Fibroblast of the aortic adventitia (primary cell): ENCODE measurements at places on chromosomes 2 and 18.
A peak's percentile ranks its signal among the peaks of the same experiment; 100 is the strongest.

- no peak for DNase-seq
Measured at GRCh38 chr2:128108166-128108565, 17.2 kb downstream of the UGGT1 start.

- DNase-seq, result no peak
Measured at GRCh38 chr2:109386004-109386695, 227.6 kb downstream of the SEPTIN10 start.

DNA sequence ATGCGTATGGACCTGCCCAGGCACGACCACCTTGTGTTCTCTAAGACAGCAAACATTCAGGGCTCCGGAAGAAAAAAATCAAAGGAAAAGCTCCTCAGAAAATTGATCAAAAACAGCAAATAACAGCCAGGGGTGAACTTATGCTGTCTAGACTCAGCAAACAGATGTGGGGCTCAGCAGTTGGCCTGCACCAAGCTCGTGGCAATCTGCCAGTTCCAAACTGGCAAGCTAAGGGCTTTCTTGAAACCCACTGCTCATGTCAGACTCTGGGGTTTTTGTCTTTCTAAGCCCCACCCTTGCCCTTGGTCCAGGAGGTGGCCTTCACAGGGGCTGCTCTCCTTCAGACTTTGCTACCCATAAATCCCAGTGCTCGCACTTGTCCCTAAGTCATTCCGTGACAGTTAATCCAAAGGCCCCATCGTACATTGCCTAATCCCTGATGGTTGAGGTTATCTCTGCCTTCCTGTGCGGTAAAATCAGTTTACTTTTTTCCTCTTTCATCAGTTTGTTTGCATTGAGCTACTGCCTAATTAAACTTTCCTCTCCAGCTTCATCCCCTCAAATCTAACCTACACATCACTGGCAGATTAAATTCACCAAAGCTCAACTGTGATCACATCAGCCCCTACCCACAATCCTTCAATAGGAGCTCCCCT, 408.0 kb downstream of the LRATD1 start:
- no peak for DNase-seq

DNA sequence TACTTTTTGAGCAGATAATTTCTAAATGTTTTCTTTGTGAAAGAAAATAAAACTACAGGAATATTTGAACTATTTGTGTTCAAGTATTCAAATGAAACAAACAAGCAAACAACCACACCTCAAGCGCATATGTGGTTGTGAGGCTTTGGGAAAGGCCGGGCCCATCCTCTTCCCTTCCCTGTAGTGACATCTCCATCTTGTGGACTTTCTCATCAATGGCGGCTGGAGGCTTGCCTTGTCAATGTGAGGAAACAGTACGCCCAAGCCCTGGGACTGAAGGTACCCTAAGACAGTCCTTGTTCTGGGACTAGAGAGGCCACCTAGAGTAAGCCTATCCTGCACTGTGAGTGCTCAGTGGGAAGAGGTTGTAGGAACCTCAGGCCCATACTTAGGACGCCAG, 166.8 kb downstream of the TPGS2 start:
- DNase-seq, result peak; percentile 16

- DNase-seq, result peak; percentile 42
Measured at GRCh38 chr18:58337686-58338085, 291.2 kb downstream of the ALPK2 start.

DNA sequence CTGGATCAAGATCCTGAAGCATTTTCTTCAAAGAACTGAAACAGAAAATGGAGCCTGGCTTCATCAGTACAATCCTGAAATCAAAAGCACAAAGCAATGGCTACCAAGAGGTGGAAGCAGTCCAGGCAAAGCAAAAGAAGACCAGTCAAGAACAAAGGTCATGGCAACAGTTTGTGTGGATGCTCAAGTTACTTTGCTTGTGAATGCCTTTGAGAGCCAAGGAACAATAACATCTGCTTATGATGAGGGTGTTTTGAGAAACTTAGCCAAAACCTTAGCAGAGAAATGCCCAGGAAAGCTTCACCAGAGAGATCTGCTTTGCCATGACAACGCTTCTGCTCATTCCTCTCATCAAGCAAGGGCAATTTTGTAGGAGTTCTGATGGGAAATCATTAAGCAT, 723.1 kb downstream of the TMEM182 start:
- no peak for DNase-seq

DNA sequence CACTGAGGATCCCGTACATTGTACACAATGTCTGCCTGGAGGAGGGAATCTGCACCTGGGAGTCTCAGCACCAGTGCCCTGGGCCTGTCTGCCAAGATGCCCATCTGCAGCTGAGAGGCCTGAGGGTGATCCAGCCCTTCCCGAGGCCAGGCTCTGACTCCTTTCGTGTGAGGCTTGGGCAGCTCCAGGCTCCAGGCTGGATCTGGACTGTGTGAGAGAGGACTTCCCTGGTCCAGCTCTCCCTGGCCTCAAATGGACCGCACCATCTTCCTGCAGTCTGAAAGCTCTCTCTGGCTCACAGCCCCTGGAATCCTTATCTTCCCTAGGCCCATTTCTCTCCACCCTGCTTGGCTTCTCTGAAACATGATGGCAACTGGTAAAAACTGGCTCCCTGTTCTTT, 324.6 kb downstream of the DYSF start:
- no peak for DNase-seq

DNA sequence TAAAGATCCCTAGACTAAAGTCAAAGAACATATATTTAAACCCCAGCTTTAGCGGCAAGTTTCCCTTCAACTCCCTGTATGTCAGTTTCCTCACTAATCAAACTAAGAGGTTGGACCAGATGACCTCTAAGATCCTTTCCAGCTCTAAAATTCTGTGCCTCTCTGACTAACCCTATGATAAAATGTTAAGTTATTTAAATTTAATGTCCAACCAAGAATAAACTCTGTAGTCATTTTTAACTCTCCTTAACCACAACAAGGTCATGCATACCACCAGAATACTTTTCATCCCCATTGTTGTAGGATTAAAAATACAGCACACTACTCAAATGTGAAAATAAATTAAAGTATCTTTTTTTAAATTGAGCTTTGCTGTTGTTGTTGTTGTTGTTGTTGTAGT, 5.2 kb upstream of the PDE1A start:
- DNase-seq, result peak; percentile 10

DNA sequence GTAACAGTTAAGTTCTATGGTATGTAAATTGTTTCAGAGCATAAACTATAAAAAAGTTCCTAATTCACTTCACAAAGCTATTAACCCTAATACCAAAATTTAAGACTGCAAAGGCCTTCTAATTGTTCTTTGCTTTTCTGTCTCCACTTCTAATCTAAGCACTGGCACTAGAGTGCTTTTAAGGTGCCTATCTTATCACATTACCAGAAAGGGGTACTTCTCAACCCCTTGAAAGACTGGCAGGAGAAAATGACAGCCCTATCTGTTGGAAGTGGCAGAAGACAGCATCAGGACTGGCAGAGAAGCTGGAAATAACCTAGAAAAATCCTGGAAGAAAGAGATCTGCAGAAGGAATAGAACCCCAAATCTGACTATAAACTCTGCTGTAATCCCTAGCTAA, 10.3 kb downstream of the CNRIP1 start:
- DNase-seq, result no peak

GRCh38 chr2:72757177-72757775, 68.6 kb downstream of the EXOC6B start:
- peak; percentile 98 for DNase-seq

DNA sequence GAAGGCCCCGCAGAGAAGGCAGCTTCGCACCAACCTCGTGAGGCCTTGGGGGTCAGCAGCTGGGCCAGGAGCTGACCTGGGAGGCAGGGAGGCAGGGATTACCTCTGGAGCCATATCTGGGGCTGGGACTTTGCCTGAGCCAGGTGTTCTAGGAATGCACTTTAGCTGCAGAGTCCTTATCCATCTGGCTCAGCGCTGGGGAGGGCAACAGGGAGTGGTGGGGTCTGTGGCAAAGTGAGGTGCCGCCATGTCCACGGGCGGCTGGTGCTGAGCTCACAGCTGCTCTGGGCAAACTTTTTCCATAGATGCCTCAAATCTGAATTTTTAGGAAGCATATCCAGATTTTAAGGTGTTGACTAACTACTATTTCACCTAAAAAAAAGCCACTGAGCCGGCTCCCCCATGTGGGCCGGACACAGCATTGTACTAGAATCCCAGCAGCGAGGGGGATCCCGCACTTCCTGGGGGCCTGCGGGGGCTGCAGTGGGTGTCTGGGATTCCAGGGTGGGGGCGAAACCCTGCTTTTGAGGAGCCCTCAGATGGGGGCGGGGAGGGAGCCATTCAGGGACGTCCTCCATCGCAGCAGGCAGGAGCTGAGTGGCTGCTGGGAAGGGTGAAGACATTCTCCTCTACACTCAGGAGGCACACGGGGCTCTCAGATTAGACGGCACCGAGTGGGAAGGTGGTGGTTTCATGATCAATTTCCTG, 34.6 kb downstream of the RTP5 start:
- no peak for DNase-seq

DNA sequence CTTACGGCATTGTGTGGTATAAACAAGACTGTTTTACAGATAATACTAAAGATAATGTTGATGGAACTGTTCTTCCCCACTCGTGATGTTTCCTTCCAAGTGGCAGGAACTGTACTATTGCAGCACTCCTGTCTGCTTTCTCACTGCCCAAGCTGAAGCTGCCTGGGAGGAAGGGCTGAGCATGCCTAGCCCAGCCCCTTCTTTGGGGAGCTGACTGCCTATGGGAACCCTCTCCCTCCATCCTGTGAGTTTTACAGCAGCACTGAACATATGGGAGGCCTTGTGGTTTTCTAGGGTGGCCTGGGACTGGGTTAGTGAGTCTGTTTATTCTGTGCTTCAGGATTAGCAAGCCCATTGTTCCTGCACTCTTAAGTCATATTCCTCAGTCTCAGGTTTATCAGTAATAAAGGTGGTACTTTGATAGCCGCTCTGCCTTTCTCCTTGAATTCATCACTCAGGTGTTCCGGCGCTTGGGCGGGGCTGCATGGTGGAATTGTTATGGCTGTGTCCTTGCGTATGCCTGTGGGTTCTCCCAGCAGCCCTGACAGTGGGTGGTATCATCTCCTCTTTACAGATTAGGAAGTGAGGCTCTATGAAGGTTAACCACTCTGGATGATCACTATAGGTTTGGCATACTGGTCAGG, 379.7 kb downstream of the PTPRM start:
- DNase-seq, result peak; percentile 90

DNA sequence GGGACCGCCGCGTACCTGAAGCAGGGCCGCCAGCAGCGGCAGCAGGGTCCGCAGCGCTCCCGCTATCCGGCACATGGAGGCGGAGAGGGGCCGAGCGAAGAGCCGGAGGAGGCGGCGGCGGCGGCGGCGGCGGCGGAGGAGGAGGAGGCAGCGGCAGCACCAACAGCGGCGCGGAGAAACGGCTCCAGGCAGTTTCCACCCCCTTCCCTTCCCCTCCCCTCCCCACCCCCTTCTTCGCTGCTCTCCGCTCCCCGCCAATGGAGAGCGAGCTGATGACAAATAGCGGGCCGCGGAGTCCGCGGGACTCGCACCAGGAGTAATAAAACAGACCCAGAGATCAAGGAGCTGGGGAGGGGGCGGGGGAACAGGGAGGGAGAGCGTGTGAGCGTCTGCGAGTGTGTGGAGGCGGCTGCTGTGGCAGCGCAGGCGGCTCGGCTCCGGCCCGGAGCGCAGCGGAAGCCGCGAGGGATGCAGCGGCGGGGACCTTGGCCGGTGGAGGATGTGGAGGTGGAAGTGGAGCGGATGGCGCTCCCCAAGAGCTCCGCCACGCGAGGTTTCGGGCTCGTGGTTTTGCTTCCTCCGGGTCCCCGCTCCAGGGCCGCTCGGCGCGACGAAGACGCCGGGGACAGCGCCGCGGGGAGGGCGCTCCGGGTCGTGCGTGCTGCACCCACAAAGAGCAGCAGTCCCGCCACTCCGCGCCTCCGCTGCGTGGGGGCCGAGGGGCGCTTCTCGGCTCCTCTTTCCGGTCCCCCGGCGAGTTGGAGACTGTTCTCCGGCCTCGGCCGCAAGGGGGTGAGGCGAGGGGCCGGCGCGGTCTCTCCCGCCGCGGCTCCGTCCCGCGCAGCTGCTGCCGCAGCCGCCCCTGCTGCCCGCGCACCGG, at the start of gene CDH2:
Gene CDH2 (minus strand): TSS at position 183 of the 880 bp plus-strand sequence. CDS start 108 bp downstream, at position 75.
- peak; percentile 85 for DNase-seq

GRCh38 chr2:136132825-136133155, 14.8 kb upstream of the CXCR4 start:
- DNase-seq, result no peak

- DNase-seq, result no peak
Measured at GRCh38 chr18:45121146-45121545, 440.5 kb downstream of the SETBP1 start.

GRCh38 chr2:203774760-203775159, 68.3 kb downstream of the CD28 start:
- DNase-seq, result peak; percentile 22

- no peak for DNase-seq
Measured at GRCh38 chr2:127373362-127374083, 14.3 kb downstream of the MAP3K2 start.

- peak; percentile 39 for DNase-seq
Measured at GRCh38 chr2:144518748-144519596, 947 bp downstream of the ZEB2 start.

GRCh38 chr18:7070466-7070865, 47.1 kb downstream of the LAMA1 start:
- no peak for DNase-seq

DNA sequence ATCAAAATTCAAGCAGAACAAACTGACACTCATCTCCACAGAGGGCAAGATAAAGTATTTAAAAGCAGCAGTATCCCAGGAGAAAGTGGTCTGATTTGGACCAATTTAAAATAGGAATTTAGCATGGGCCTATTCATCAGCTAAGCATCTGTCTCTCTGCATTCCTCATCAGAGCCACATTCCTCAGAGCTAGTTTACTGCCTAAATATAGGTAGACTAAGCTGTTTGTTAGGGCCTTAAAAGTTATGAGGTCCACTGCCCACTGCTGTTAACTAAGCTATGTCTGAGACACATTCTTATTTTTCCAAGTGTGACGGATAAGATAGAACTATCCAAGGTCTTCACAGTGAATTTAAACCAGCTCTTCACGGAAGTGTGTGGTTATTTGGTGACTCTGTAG, 17.6 kb downstream of the NEB start:
- DNase-seq, result no peak

GRCh38 chr2:181585732-181586131, 71.2 kb downstream of the CERKL start:
- no peak for DNase-seq

DNA sequence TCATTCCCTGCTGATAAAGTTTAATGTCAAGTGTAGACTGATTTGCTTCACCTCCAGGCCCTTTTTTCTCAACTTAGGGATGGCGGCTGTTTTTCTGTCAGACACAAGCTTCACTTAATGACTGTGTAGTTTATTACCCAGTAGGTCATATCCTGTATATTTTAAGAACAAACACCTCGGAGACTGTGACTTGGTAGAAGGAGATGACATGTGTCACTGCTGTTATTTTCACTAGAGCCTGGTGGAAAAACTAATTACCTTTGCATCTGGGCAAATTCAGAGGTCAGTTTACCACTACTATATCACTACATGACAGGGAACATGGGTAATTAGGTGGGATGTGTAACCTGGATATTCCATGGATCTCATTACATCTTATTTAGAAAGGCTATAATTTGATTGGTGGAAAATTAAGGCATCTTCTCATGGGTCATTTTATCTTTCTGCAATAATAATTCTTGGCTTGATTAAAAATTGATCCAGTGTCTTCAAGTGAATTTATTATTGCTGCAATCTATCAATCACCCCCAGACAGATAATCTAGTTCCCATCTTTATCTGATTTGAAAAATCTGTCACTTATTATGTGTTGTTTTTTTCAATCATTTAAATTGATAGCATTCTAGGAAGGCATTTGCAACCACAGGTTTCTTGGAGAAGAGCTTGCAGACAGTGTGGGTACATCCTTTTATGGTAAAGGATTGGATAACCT, 353.8 kb upstream of the SPRED2 start:
- DNase-seq, result no peak

GRCh38 chr2:181164699-181165098, 184.3 kb downstream of the UBE2E3 start:
- no peak for DNase-seq

GRCh38 chr2:206989311-206989710, 50.0 kb downstream of the CPO start:
- no peak for DNase-seq
